NCI-H1092 (cell line): ENCODE measurements at places on chromosomes 4 and X.

- DNase-seq: no peak
Observed at GRCh38 chrX:44980883-44981282, 107.9 kb downstream of the KDM6A start.

DNA sequence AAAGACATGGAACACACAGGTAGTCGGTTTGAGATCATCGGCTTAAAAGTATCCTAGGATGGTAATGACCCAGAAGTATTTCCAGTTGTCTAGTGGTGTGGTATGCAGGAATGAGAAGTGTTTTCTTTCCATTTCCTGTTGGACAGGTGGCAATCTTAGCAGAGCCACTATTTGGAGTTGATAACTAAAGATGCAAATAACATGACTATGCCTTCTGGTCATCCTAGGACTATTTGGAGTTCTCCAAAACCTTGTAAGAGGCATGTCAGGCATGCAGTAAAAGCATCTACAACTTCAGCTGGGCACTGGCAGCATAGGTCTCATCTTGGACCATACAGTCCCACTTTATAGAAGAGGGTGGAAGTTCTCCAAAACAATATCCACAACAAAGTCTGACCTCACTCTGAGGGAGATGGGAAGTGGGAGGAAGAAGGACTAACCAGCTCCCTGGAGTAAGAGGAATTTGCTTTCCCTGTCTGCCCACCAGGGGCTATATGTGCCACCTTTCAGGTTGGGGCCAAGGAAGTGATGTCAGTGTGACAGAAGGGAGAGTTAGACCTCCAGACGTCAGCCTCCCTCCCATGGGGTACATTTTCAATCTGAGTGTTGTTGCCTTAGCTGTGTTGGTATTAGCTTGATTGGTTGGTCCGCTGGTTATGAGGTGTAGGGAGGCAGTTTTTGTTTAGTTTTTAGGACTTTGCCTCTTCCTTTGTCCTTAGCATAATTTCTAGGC is 101.2 kb upstream of the MYOZ2 start:
- no peak for DNase-seq

DNA sequence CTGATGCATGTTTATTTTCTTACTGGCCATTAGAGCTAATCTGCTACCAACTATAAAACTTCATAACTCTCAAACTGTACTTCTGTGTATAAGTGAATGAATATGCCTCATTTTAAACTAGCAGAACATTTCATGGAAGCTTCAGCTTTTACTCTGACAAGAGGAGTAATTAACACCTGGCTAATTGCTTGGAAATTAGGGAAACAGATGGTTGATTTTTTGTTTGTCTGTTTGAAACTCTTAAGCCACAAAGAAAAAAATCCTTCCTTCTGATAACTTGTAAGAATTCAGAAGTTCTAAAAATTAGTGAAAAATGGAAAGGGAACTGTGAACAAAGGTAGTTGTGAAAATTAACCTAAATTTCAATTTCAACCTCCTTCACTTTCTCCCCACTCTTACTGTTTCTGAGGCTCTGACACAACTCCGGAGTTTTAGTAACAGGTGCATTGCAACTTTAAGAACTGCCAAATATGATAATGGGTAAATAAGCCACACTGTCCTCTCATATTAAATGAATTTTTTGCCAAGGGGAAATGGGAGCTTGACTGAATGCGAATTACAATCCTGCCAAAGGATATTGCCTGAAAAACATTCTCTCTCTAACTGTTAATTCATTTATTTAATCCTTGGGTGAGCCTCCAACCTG is 1.0 kb downstream of the EGF start:
- no peak for DNase-seq

- DNase-seq: no peak
Observed at GRCh38 chrX:2408856-2409255, 91.9 kb downstream of the DHRSX start.

GRCh38 chrX:150574559-150575418 is 6.4 kb downstream of the MTM1 start:
- no peak for DNase-seq

DNA sequence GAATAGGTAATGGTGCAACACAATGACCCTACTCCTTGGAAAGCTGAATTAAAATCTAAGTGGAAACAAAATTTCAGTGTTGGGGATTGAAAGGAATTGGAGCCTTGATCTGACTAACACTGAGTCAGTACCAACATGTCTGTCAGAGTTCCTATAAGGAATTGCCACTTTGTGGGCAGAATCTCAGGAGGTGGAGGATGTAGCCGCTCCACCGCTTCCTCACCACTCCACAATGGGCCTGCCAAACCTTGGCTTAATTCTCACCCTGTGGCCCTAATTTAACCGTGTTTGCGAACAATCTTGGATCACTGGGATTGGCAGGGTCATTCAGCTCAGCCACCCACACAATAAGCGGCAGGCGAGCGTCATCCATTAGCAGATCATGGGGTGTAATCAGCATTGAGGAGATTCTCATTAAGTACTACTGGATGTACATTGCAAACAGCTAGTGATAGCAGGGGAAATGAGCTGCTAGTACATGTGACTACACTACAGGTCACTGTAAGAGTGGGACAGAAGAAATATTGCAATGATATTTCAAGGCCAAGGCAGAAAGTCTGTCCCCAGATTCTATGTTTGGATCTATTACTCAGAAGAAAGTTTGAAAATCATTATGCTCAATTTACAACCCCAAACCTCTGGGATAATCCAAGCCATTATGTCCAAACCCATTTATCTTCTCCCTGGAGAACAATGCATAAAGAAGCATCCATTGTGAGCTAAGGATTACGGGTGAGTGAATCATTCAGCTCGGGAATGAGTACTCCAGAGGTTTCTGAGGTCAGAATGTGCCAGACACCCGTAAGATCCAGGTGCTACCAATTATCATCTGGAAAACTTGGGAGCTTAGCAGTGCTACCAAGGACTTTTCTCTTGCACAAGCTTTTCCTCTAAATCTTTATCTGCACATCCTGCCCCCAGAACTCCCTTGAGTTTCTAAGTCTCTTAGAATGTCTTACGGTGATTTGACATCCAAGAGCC is 5.8 kb downstream of the SRPX start:
- DNase-seq: no peak
